ENCODE measurements at places on chromosomes 4 and X.

- DNase-seq, result no peak
These were observed 5.0 kb downstream of the NAF1 start for GRCh38 chr4:163161536-163162205.

- no peak for DNase-seq
These were observed 196.5 kb upstream of the FTHL17 start for GRCh38 chrX:31268359-31268758.

DNA sequence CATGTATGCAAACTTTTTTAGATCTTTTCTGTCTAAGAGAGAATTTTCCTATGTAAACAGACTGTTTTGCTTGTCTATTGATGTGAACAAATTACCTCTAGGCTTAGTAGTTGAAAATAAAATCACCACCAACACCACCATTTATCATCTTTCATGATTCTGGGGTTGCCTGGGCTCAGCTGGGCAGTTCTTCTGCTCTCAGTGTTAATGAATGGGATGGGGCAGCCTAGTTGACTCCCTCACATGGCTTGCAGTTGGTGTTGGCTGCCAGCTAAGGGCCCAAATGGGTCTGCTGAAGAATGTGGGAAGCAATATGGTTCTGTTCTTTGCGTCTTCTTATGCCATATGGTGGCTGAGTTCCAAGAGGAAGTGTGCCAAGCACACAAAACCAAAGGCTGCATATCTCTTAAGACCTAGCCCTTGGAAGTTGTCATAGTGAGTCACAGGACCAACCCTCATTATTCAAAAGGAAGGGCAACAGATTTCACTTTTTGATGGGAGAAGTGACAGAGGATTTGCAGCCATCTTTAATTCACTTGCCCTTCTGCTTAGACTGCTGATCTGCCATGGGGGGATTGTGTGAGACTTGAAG, 17.9 kb downstream of the REELD1 start:
- DNase-seq, result no peak

DNA sequence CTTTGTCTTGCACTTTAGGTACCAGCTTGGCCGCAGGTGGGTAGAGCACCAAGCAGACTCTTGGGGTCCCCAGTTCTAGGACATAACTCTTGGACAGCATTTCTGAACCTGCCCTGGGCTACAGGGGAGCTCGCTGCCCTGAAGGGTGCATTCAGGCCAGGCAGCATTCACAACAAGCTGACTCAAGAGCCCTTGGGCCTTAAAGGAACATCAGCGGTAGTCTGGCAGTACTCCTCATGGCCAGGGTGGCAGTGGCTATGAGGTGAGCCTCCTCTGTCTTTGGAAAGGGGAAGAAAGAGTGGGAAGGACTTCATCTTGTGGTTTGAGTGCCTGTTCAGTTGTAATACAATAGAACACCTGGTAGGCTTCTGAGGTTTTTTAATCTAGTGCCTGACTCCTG, 24.8 kb upstream of the SMARCA5 start:
- DNase-seq, result no peak

DNA sequence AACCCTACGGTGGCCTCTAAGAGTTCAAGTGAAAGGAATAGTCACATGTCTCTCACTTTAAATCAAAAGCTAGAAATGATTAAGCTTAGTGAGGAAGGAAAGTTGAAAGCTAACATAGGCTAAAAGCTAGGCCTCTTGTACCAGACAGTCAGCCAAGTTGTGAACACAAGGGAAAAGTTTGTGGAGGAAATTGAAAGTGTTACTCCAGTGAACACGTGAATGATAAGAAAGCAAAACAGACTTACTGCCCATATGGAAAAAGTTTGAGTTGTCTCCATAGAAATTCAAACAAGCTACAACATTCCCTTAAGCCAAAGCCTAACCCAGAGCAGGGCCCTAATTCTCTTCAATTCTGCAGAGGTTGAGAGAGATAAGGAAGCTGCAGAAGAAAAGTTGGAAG, 51.5 kb upstream of the RAB9B start:
- DNase-seq, result no peak

- DNase-seq, result no peak
These were observed 18.3 kb downstream of the CD99L2 start for GRCh38 chrX:150879855-150880807.

DNA sequence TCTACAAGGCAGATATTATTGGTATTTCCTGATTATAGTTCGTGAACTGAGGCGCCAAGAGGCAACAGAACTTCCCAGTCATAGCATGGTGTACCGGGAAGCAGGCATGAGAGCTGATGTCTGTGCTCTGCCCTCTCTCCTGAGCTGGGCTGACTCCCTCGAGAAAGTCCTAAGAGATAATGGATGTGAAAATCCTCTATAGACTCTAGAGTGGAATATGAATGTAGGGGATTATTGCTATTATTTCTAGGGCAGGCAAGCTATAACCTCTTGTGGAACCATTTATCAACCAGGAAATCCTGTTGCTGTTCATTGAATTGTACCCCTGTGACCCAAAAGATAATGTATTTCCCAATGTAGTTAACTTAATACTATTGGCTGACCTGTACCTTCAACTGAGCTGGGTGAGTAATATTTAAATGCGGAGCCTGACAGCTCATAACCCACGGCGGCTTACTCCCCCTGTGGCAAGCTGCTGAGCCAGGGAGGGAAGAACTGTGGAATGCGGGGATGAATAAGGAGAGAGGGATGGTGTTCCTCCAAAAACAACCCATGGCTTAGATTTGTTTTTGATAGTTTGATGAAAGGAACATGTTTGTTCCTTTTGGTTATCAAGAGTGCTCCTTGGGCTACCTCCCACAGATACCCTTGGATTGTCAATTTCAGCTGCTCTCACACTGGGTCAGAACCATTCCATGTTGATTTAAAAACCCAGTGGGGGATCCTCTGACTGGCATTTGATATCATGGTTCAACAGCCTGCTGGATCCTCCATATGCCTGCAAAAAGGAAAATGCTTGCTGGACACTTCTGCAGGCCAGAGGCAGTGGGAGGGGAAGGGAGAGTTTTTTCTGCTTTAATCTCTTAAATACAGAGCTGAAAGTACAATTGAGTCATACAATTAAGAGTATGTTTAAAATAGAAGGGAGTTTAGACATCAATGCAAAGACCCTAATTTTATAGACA, 339.0 kb upstream of the BOD1L1 start:
- DNase-seq, result no peak

GRCh38 chrX:70025464-70025863, 24.3 kb downstream of the AWAT2 start:
- no peak for DNase-seq

DNA sequence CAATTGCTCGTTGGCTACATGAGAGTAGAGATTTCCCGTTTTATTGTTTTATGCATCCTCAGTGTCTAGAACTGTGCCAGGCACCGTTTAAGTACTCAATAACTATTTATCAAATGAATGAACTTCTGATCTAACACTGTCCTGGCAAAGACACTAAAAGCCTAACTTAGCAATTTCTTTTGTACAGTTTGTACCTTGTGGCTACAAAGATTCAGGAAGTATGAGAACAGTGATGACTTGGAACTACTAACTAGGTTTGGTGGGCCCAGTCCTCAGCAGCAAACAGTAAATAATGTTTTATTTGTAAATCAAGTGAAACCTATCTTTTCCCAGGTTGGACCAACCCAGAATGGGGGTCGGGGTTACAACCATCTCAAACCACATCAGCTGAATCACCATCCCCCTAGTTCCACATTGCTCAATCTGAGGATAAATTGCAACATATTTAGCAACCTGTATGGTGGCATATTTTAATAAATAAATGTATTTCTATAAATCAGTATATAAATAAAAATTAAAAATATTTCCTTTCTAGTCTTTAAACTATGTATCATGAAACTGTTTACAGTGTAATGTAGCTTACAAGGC, 12.3 kb upstream of the SCRG1 start:
- DNase-seq, result no peak

- no peak for DNase-seq
These were observed 29.6 kb upstream of the MSX1 start for GRCh38 chr4:4829837-4830236.

DNA sequence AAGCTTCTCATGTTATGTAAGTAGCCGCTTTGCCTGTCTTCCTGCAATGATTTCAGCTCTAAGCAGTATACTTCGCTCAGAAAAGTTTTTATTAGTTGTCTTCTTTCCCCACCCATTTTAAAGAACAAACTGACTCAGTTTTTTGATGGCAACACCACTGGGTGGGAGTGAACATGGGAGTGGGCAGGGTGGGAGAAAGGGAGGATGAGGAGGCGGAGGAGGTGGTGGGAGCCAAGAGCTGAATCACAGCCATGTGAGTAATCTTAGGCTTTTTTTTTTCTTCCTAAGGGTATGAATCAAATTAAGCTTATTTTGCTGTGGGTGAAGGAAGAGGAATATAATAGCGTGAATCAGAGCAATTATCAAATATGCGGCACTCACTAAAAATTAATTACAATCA, 574.3 kb upstream of the DIPK2B start:
- DNase-seq, result no peak

DNA sequence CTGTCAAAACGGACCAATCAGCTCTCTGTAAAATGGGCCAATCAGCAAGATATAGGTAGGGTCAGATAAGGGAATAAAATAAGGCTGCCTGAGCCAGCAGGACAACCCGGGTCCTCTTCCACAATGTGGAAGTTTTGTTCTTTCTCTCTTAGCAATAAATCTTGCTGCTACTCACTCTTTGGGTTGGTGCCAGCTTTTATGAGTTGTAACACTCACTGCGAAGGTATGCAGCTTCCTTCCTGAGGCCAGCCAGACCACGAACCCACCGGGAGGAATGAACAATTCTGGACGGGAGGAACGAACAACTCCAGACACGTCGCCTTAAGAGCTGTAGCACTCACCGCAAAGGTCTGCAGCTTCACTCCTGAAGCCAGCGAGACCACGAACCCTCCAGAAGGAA, 287.8 kb downstream of the RAPGEF2 start:
- DNase-seq, result no peak

DNA sequence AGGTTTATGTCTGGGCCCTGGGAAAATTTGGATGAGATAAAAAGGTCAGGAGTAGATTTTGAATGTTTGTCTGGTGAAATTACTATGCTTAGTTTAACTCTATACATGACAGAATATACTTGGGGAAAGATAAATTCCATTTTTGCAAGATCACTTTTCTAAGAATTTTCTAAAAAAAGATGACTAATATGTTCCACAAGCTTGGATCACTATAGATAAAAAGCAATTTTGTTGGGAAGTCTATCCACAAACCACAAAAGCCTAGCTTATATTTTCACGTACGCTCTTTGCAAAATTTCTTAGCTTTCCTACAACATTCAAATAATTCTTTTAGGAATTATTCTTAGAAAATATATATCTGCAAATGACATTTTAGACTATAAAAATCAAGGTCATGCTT, 20.6 kb upstream of the COQ2 start:
- DNase-seq, result no peak

GRCh38 chr4:58453956-58454355, 1343.8 kb upstream of the IGFBP7 start:
- DNase-seq, result no peak

- no peak for DNase-seq
These were observed 117.4 kb upstream of the GRPR start for GRCh38 chrX:16005917-16006316.

GRCh38 chrX:136199365-136199764, 51.8 kb downstream of the MAP7D3 start:
- DNase-seq, result no peak

- DNase-seq, result no peak
These were observed 159.5 kb downstream of the SHOX start for GRCh38 chrX:790041-790506.

- DNase-seq, result no peak
These were observed 221.3 kb upstream of the BMP3 start for GRCh38 chr4:80809039-80809729.
